Transverse colon (tissue), 4 donors: ENCODE measurements at places on chromosomes 5 and 9. TPM values are rescaled to one million over a fixed set of nuclear protein-coding genes. Genes with fewer than 3 reads are reported as not detected.
A peak's percentile ranks its signal among the peaks of the same experiment; 100 is the strongest.

GLRA1 gene
- not detected for total RNA-seq

SLC6A3 gene
- total RNA-seq, result not detected

SPATA31E1 gene
- not detected for total RNA-seq

DNA sequence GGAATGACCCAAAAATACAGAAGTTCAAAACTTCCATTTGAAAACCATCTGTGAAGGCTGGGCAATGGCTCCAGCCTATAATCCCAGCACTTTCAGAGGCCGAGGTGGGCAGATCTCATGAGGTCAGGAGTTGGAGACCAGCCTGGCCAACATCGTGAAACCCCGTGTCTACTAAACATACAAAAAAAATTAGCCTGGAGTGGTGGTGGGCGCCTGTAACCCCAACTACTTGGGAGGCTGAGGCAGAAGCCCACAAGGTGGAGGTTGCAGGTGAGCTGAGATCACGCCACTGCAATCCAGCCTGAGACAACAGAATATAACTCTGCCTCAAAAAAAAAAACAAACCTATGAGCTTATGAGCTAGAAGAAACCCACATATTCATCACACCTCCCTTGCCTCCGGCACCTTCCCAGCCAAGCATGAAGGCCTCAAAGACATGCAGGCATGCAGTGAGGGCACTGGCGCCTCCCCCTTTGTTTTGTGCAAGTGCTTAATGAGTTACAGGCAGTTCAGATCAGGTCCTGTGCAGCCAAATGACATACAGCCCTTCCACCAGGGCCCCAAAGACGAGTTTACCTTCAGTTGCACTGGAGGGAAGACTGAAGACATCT lies 9.9 kb downstream of the HNRNPH1 start:
- no peak for DNase-seq

GRCh38 chr5:61631438-61631941 lies 299.4 kb downstream of the ZSWIM6 start:
- peak; percentile 23 for DNase-seq
